ENCODE measurements at places on chromosomes 4 and X.

DNA sequence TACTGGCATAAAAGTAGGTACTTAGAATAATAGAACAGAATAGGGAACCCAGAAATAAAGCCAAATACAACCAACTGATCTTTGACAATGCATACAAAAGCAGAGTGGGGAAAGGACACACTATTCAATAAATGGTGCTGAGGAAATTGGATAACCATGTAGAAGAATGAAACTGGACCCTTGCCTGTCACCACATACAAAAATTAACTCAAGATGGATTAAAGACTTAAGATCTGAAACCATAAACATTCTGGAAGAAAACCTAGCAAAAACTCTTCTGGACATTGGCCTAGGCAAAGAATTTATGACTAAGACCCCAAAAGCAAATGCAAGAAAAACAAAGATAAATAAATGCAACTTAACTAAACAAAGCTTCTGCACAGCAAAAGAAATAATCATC lies 45.6 kb downstream of the ARFIP1 start:
- DNase-seq = no peak

DNA sequence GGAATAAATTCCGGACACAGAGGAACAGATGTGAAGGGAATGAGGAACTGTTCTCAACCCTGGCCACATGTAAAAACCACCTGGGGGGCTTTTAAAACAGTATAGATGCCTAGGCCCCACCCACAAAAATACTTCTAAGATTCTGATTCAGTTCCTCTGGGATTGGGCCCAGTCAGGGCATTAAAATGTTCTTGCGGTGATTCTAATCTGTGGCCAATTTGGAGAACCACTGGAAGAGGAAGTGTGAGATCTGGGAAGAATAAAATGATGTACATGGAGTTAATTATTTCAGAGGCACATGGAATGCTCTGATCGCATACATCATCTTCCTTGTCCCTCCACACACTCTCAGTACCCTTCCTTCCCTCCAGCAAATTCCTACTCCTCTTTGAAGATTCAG lies 192.2 kb downstream of the APBB2 start:
- no peak for DNase-seq

DNA sequence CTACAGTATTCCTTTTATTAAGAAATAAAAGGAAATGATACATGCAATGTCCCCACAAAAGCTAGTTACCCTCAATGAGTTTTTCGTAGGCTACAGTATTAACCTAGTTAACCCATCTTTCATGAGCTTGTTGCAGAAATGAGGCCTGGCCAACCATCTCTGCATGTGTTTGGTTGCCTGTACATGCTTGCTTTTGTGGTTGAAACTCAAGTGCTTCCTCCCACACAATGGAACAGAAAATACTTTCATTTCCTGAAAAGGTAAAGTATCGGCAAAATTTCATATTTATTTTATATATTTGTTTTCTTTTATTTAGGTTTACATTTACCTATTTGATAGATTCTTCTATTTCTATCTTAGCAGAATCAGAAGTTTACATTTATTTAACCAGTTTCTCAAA lies 214.6 kb upstream of the FAM241A start:
- no peak for DNase-seq

- DNase-seq = no peak
Measured at GRCh38 chr4:40337523-40337922, 2.4 kb downstream of the CHRNA9 start.

- DNase-seq = no peak
Measured at GRCh38 chr4:186861317-186861716, 137.7 kb upstream of the FAT1 start.
